ENCODE measurements at places on chromosomes 16 and 17. TPM values are rescaled to one million over a fixed set of nuclear protein-coding genes. Genes with fewer than 3 reads are reported as not detected.

DNA sequence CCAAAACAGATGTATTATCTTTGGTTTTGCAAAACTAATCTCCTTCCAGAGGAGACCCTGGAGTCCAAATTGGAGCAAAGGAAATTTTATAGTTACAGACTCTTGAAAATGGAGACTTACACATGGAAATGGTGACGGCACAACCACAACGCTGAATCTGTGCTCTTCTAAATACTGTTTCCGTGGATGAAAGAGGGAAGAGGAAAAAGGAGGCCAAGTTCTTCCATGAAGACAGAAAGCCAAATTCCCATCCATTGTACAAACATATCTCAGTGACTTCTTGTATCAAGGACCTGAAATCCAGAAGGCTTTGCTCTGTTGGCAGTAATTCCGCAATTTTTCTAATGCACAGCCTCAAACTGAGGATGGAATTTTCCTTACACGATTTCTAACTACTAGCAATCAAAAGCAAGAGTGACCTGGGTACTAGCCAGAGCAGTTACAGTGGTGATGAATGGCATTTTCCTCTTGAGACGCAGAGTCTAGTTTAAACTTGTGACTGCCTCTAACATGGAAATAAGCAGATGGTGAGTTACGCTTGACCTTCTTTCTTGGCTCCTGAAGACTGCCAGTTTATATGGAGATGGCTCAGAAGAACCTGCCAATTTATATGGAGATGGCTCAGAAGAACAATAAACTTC is 38.5 kb downstream of the VPS53 start:
- DNase-seq: no peak
- no peaks in the 10 kb centered on the region for H3K4me1 ChIP-seq
- no peak overlapping the region for H3K27ac ChIP-seq
- peaks cover 6% of the 10 kb centered on the region for H3K36me3 ChIP-seq
- H3K4me3 ChIP-seq: no peak overlapping the region

The KRTAP4-9 gene
- total RNA-seq: not detected

The SMIM5 gene
- total RNA-seq: 0.12 TPM

DNA sequence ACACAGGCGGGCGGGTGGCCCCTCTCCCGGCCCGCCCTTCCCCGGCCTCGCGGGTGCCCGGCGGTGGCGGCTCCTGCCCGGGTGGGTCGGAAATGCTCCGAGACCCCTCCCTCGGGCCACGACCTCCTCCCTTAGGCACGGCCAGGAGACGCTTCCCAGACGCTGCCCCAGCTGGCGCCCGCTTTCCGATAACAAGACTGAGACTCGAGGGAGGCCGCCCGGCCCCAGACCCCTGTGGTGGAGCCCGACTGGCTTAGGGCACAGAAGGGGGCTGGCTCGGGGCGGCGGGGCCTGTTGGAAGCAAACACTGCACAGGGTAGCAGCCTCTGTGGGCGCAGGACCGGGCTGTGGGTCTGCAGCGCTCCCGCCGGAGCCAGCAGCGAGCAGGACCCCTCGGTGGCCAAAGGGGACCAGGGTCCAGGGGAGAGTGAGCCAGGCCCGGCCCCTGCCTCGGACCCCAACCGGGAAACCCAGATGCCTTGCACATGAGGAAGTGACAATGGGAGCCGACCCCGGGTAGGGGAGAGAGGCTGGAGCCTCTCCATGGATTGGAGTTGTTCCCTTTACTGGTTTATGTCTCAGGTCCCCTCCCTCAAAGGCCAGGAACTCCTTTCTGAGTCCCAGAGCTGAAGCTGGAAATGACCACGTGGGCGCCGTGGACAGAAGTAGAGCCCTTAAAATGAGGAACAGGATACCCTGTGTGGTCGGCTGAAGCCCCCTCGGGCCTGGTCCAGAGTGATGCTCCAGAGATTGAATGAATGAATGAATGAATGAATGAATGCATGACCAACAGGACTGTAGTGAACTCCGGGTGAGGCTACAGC is 19.8 kb upstream of the ADCY7 start:
- H3K4me1 ChIP-seq: peaks cover 32% of the 10 kb centered on the region
- H3K27me3 ChIP-seq: peaks cover 3% of the 10 kb centered on the region
- peak overlapping the region; percentile 19 for H3K27ac ChIP-seq
- no peak for DNase-seq
- H3K36me3 ChIP-seq: peaks cover 2% of the 10 kb centered on the region

DNA sequence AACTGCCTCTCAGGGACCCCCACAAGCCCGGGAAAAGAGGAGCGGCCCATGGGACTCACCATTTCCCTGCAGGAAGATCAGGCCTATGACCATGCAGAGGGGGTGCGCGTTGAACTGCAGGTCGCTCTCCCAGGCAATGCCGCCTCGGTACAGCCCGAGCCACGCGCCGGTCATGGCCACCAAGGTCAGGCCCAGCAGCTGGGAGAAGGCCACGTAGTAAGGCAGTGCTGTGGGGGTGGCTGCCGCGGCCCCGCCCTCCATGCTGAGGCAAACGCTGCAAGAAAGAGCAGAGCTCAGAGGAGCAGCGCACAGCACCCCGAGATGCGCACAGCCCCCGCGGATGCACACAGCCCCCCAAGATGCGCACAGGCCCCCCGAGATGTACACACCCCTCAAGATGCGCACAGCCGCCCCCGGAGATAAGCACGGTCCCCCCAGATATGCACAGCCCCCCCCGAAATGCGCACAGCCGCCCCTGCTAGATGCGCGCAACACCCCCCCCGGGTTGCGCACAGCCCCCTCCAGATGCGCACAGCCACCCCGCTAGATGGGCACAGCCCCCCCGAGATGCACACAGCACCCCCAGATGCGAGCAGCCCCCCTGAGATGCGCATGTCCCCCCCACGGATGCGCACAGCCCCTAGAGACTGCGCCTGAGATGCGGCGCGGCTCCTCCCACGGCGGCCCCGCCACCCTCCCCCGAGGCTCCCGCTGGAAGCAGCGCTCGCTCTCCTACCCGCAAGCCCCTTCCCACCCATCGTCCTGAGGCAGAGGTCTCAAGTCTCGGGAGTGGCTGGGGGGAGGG is 8.6 kb downstream of the CYB561 start:
- peaks cover 14% of the 10 kb centered on the region for H3K36me3 ChIP-seq
- DNase-seq: no peak
- H3K4me1 ChIP-seq: peaks cover 71% of the 10 kb centered on the region

The NOXO1 gene
- total RNA-seq: 0.87 TPM

DNA sequence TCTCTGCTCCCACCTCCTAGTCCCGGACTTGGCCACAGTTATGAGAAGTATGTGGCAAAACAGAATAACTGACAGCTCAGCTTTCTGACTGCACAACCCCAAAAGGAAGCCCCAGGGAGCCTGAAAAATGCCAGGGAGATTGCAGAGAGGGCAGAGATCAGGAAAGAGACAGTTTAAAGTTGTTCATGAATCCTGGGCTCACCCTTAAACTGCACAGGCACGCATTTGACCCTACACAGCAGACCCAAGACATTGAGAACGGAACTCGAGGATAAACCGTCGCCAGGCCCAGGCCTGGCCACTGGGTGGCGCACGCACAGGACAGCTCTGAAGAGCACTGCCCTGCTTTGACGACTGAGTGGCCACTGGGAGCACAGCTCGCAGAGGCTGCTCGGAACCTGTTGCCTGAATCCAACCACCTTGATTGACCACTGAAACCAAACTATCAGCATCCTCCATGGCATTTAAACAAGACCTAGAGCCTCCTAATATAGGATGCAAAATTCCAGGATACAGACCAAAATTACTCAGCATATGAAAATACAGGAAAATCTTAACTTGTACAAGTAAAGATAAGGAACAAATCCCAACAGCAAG is 114.0 kb downstream of the C16orf95 start:
- no peaks in the 10 kb centered on the region for H3K4me1 ChIP-seq
- no peak overlapping the region for H3K27ac ChIP-seq
- no peak overlapping the region for H3K4me3 ChIP-seq
- peaks cover 6% of the 10 kb centered on the region for H3K27me3 ChIP-seq
- peak; percentile 45 for DNase-seq

DNA sequence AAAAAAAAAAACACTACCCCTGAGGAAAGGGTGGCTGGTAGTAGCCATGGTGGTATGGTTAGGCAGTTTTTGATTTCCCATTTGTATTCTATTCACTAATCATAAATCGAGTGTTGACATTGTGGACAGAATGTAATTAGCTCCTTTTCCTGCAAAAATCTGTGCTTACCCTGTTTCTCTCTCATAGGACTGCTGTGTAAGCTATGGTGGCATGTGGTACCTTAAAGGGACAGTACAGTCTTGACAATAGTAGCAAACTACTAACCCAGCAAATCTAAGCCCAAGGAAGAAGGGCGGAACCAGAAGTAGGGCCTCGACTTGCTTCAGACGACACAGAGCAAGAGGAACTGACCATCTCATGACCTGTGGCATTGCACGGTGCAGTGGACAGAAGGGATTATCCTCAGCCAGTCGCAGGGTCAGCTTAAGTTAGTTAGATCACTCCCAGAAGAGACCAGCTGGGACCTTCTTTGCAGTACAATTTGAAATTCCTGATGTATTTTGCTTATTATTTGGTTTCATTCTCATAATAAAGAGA is 36.3 kb downstream of the POLR3E start:
- H3K27me3 ChIP-seq: no peaks in the 10 kb centered on the region
- no peak overlapping the region for H3K27ac ChIP-seq
- H3K4me3 ChIP-seq: no peak overlapping the region
- peaks cover 20% of the 10 kb centered on the region for H3K4me1 ChIP-seq

- H3K27ac ChIP-seq: no peak overlapping the region
- no peaks in the 10 kb centered on the region for H3K4me1 ChIP-seq
- no peaks in the 10 kb centered on the region for H3K27me3 ChIP-seq
- no peaks in the 10 kb centered on the region for H3K36me3 ChIP-seq
- no peak for DNase-seq
Measured at GRCh38 chr16:52050418-52050817, 496.5 kb downstream of the TOX3 start.

The CCDC40 gene
- not detected for total RNA-seq

The FBXO39 gene
- total RNA-seq: 8.9 TPM

The SMIM36 gene
- total RNA-seq: not detected

DNA sequence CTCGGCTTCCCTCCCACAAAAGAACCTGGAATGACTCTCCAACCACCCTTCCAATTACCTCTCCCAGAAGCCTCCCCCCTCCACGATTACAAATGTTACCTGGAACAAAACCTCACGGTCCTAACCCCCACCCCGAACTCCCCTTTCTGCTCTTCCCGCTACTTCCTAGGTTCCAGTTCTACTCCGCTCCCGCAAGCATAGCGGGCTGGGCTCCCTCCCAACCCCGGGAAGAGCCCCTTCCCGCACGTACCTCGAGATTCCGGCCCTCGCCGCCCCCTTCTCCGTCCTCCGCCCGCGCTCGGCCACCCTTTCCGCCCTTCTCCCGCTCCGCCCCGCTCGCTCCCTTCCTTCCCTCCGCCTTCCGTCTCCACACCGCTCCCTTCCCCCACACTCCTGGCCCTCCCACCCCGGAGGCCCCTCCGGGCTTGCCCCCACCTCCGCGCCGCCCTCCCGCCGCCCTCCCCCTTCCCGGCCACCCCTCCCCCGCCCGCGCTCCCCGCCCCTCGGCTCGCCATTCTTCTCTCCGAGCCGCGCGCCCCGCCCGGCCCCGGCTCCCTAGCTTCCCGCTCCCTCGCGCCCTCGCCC is 457 bp downstream of the CHTF8 start:
- peak; percentile 75 for DNase-seq
- H3K36me3 ChIP-seq: peaks cover 24% of the 10 kb centered on the region
- H3K27ac ChIP-seq: peak overlapping the region; percentile 93

DNA sequence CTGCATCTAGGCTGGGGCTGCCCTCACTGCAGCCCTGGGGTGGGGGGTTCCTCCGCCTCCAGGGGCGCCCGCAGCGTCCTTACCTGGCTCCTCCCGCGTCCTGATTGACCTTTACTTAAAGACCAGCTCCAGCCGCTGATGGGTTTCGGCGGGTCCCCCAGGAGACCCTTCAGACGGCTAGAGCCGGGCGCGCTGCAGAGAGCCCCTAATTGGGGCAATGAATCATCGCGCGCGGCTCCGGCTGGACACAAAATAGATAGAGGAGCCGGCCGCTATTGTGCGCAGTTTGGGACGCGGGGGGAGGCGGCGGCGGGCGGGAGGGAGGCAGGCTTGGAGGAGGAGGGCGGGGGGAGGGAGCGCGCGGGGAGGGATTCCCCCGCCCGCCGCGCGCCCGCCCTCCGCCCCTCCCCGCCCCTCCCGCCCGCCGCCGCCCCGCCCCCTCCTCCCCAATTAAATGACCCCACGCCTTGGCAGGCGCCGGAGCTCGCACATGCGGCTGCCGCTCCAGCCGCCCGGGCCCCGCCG is 56.5 kb upstream of the CIBAR2 start:
- H3K36me3 ChIP-seq: no peaks in the 10 kb centered on the region
- H3K4me1 ChIP-seq: no peaks in the 10 kb centered on the region

Measured in activated CD4-positive, alpha-beta T cell treated with anti-CD3 and anti-CD28 coated beads, Interleukin-2, amount 10 ng/mL, durations not matched to agents 7 days and 5 days (primary cell).